Pons (tissue), 1 donor: ENCODE measurements at places on chromosomes 1 and 21.
A peak's percentile ranks its signal among the peaks of the same experiment; 100 is the strongest.

DNA sequence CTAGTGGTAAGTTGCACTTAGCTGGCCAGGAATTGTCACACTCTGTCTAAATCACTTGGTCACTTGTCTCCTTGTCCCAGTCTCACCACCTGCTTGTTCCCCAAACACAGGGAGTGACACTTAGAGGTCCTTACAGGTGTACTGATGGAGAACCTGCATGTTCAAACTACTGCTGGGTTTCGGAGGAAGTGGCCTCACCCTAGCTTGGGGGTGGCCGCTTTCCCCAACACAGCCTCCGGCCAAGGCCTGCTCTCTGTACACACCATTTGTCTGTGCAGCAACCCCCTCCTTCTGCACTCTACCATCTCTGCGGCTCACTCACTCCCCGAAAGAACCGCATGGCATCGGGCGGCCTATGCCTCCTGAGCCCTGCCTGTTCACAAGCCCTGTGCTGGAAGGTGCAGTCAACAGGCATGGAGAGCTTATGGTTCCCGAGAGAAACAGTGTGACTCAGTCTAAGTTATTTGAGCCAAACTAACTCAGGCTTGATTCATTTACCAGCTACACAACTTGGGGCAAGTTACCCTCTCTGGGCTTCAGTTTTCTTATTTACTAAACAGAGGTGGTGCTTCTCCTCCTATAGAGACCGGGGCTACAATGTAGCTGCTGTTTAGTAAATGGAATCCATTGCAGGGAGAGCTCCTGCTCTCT, 10.5 kb upstream of the SPRR4 start:
- no peak for DNase-seq

DNA sequence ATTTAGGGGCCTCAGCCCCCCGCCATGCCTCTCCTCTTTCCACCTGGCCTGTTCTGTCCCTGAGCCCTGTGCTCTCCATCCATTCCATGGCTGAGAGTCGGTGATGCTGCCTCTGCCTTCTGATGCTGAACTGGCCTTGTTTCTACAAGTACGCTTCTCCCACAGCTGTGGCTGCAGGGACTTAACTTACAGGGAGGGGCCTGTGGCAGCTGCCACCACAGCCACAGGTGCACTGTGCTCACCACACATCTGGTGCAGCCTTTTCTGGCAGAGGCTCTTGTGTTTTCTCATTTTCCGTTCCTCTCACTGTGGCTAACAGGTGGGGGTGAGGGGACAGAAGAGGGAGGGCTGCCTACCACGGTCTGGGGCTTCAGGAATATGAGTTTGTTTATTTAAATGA, 4.2 kb downstream of the FMO1 start:
- DNase-seq: no peak

DNA sequence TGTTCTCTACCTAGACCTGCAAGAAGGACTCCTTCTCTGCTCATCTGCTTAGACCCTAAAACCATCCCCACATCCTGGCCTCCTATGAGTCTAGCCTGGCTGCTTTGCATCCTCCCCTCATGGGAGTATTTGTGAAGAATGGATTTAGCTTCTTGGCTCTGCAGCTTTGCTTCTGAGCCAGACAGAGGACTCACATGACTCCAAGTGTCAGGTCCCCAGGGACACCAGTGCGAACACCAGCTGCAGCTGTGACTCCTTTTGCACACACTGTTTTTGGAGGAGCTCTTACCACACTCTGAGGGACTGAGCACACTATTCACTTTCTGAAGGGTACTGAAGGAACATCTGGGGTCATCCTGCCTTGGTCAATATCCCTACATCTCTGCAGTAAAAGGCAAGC, 131.8 kb upstream of the SGIP1 start:
- peak; percentile 49 for DNase-seq

- DNase-seq: peak; percentile 93
Observed at GRCh38 chr1:43238085-43238484, 31.7 kb upstream of the TMEM125 start.

GRCh38 chr1:224067207-224067606, 46.7 kb upstream of the FBXO28 start:
- DNase-seq: no peak

GRCh38 chr1:165162671-165163241, 193.8 kb downstream of the LMX1A start:
- peak; percentile 12 for DNase-seq

- no peak for DNase-seq
Observed at GRCh38 chr1:181809991-181810545, 251.4 kb downstream of the ZNF648 start.

DNA sequence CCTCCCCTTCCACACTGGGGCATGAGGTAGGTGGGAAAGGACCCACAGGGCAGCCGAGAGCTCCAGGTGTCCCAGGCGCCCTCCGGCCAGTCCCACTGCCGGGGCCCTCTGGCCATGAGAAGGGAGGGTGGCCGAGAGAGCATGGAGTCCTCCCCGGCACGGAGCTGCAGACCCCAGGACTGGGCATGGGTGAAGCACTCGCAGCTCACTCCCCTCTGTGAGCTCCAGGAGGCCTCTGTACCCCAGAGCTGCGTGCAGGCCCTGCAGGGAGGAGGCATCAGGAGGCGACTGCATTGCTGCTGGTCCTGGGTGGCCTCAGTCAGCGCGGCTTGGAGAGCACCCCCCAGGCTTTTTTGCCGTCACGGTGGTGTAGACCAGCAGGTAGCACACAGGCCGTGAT, 80.1 kb upstream of the TTC34 start:
- no peak for DNase-seq

- no peak for DNase-seq
Observed at GRCh38 chr1:89839516-89839915, 18.7 kb downstream of the LRRC8D start.

- no peak for DNase-seq
Observed at GRCh38 chr1:226287587-226287986, 21.4 kb downstream of the LIN9 start.

GRCh38 chr1:47624531-47624930, 186.7 kb downstream of the FOXD2 start:
- DNase-seq: no peak

- DNase-seq: no peak
Observed at GRCh38 chr1:28378906-28379305, 9.4 kb downstream of the PHACTR4 start.

DNA sequence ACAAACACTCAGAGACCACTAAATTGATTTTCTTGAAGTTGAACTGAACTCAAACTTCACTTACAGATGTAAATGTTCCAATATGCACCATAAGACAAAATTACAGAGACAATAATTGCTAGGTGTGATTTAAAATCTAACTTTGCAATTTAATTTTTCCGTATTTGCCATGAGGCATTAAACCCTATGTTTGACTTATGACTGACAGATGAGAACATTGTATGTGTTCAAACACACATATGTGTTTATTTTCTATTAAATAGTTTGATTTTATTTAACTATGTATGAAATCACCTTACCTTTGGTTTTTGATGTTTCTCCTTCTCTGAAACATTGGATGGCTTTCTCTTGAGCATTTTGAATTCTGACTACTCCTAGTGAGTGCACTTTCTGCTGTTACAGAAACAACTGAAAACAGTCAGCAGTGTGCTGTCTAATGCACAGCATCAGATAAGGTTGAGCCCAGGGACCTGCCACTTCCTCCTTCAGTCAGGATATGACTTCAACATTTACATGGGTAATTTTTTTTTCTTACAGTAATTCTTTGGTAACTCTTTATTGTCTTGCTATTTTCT, at the start of gene SAMSN1:
Gene SAMSN1, minus strand, starts transcription at position 410 of the 575 bp plus-strand sequence. Its CDS starts 54 bp downstream, at position 356.
- DNase-seq: peak; percentile 70

GRCh38 chr1:53088616-53089300, 26.7 kb downstream of the PODN start:
- no peak for DNase-seq

DNA sequence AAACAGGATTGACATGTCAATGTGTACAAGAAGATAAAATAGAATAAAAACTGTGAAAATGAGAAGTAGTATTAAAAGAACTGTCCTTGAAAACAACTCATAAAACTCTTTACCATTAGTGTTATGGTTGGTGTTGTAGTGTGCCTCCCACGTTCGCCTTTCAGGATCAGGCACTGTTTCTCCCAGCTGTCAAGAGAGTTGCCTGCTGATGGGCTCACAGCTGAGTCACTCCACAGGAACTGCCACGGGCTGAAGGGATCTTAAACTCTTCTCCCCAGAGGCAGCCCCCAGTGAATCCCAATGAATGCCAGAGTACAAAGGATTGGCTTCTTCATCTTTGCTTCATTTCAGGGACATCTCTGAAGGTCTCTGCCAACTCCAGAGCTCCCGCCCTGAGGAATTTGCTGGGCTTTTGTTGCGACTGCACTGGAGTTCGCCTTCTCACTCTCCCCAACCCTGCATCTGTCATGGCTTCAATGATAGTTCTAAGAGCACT, 119.6 kb downstream of the ADGRL2 start:
- no peak for DNase-seq

GRCh38 chr1:191609305-191609704, 549.0 kb upstream of the RGS18 start:
- DNase-seq: no peak

- no peak for DNase-seq
Observed at GRCh38 chr1:183303901-183304300, 114.3 kb downstream of the NMNAT2 start.

DNA sequence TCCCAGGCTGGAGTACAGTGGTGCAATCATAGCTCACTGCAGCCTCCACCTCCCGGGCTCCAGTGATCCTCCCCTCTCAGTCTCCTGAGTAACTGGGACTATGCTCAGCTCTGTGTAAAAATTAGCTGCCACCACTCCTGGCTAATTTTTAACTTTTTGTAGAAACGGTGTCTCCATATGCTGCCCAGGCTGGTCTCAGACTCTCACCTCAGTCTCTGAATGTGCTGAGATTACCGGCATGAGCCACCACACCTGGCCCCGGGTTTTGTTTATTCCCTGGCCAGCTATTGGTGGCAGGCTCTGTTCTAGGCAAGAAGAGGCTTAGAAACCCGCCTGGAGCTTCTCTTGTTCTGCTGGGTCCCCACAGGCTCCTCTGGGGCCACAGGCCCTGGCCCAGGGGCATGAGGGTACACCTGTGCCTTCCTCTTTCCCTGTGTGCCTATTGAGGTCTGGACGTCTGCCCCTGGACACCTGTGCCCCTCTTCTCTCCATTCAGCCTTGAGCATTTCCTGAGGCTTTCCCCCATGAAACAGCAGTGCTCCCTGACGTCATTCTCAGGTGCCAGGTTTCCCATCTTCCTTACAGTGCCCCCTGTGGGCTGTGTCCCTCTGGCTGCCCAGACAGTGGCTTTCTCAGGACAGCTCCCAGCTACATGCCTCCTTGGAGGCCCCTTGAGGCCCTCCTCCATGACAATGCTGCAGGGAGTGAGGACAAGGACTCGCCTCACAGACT, 57.5 kb downstream of the PCP4 start:
- DNase-seq: no peak

- peak; percentile 88 for DNase-seq
Observed at GRCh38 chr1:172393354-172393753, 27.1 kb upstream of the C1orf105 start.
